Neural crest cell (in vitro differentiated cells): ENCODE measurements at places on chromosomes 1 and 21. TPM values are rescaled to one million over a fixed set of nuclear protein-coding genes. Genes with fewer than 3 reads are reported as not detected.

The RASAL2 gene
- total RNA-seq: 20.9 and 25.5 TPM in 2 replicates

DNA sequence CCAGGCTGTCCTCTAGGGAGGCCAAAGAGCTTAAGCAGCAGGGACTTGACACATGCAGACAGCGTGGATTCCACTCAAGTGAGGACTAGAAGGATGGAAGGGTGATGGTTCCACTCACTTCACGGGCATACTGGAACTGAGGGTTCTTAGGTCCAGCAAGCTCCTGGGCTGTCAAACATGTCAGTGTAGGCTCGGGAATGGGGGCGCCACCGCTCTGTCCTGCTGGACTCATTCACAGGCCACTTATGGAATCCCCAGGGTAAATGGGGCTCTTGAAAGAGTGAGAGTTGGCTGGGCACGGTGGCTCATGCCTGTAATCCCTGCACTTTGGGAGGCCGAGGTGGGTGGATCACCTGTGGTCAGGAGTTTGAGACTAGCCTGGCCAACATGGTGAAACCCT, 27.7 kb upstream of the CSF3R start:
- DNase-seq: no peak

The KRTAP19-3 gene
- not detected in 2 replicates for total RNA-seq

DNA sequence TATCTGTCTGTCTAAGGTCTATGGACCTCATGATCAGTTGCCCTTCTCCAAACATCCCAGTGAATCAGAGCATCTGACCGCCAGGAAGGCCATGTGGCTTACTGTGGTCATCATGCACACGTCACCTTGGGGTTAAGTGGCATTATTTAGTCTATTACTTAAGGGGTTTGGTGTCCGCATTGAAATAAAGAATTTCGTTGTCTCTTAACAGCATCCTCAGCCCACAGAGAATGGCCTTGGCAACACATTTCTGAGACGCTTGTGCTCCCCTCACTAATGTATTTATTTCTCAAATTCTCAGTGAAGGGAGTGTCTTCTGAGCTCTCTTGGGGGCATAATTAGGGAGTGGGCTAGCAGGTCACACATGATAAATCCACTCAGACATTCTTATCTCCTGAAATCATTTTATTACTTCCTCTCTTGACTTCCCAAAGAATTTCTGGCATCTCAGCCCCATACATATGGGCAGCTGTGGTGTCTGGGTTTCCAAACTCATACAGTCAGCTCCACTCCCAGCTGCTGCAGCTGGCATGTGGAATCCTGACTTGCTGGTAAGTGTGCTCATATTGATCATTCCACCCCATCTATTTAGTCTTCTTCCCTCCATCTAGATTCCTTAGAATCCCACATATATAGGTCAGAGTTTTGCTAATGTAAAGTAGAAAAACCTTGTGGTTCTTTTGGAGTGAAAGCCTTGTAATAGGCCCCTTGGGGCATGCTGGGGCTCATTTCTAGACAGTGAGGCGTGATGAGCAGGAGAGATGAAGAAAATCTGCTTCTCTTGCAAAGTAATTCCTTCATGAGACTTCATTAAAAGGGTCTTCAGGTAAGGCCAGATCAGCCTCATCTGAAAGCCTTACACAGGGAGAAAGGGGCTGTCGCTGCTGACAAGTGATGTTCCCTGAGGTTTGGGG, 110.5 kb downstream of the HHAT start:
- DNase-seq: no peak

- no peak for DNase-seq
Observed at GRCh38 chr1:87030740-87031690, 116.6 kb downstream of the HS2ST1 start.

The RAP1GAP gene
- total RNA-seq: 5.3 and 7.4 TPM in 2 replicates

- DNase-seq: no peak
Observed at GRCh38 chr1:174221681-174222080, 62.4 kb downstream of the RABGAP1L start.
